ENCODE measurements at places on chromosomes 1 and 21. TPM values are rescaled to one million over a fixed set of nuclear protein-coding genes. Genes with fewer than 3 reads are reported as not detected.
A peak's percentile ranks its signal among the peaks of the same experiment; 100 is the strongest.

Gene KCNK1
- polyA plus RNA-seq = 3.9 TPM

Gene CHODL
- 70.5 TPM for polyA plus RNA-seq

Gene OR10Z1
- polyA plus RNA-seq = not detected

Gene LRRC71
- 49.2 TPM for polyA plus RNA-seq

GRCh38 chr1:6270401-6270800 is 9.5 kb upstream of the GPR153 start:
- no peak overlapping the region for H3K27ac ChIP-seq
- H3K36me3 ChIP-seq = no peaks in the 10 kb centered on the region
- H3K4me1 ChIP-seq = no peaks in the 10 kb centered on the region
- H3K4me3 ChIP-seq = no peak overlapping the region

- H3K27me3 ChIP-seq = no peaks in the 10 kb centered on the region
- H3K36me3 ChIP-seq = no peaks in the 10 kb centered on the region
- no peak overlapping the region for H3K27ac ChIP-seq
- H3K4me3 ChIP-seq = no peak overlapping the region
- H3K4me1 ChIP-seq = peaks cover 43% of the 10 kb centered on the region
These were observed 31.7 kb downstream of the ECE1 start for GRCh38 chr1:21258331-21259134.

- no peak overlapping the region for H3K4me3 ChIP-seq
- no peak overlapping the region for H3K27ac ChIP-seq
- DNase-seq = no peak
These were observed 16.6 kb downstream of the DDI2 start for GRCh38 chr1:15633756-15634420.

DNA sequence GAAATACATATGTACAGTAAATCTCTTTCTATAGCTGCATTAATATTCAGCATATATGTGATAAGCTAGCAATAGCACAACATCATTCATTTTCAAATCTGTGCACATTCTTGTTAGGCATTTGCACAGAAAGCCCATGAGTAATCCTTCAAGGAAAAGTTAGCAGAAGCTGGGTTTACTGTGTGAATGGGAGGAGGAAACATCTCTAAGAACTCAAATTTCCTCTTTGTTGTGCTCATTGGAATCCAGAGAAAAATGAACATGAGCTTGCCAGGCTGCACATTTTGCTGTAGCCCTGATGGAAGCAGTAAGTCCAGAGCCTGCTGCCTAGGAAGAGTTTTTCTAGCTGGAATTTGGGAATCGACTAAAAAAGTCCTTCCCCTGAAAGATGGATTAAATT is 214.2 kb upstream of the FOXD3 start:
- no peaks in the 10 kb centered on the region for H3K4me1 ChIP-seq
- DNase-seq = no peak
- no peaks in the 10 kb centered on the region for H3K36me3 ChIP-seq
- H3K27me3 ChIP-seq = no peaks in the 10 kb centered on the region
- H3K4me3 ChIP-seq = no peak overlapping the region

DNA sequence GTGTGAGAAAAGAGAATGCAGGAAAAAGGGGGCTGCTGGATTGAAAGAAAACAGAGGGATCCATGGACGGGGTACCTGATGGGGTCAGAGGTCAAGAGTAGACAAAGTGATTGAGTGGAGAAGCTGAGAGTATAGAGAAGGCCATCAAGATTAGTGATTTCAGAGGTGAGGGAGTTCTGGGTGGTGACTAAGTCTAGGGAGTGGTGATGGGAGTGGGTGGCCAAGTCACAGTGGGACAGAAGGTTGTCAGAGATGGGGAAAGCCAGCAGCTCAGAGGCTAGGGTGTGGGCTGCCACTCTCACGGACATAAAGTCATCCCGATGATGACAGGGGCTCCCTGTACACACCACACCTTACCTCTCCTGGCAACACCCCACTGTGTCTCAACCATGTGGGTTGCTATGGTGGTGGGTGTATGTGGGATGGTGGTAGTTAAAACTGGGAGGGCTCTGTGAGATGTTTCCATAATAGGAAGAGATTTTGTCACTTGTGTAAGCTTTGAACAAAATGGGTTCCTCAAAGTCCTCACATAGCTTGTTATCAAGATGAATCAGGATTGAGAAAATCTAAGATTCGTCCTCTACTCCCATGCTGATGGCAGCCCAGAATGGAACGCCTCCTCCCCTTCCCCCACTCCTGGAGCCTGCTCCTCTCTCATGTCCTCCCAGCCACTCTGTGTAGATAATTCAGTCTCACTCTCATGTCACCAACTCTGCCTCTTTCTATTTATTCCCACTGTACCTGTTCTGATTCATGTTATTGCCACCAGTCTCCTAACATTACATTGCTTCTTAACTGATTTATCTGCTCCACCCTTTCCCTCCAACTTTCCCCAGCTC is 20.3 kb upstream of the CSF1 start:
- no peak for DNase-seq
- H3K36me3 ChIP-seq = no peaks in the 10 kb centered on the region
- no peaks in the 10 kb centered on the region for H3K27me3 ChIP-seq
- no peak overlapping the region for H3K27ac ChIP-seq
- no peak overlapping the region for H3K4me3 ChIP-seq
- peaks cover 5% of the 10 kb centered on the region for H3K4me1 ChIP-seq

DNA sequence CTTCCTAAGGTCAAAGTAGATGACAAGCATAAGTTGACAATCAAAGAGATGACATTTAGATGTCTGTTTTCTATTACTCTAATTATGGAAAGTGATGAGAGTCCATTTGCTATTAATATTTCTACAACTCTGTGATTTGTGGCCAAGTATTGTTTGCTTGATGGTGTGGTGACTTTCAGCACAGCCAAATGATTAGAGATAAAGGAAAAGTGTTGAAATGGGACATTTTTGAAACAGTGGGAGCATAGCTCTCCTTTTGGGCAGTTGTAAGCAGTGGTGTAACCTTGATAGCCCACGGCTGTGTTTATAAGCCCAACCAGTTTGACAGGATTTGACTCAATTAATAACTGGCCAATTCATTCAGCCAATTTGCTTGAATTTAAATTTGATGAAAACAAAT is 31.6 kb downstream of the ZC3H11B start:
- H3K4me3 ChIP-seq = no peak overlapping the region
- no peak overlapping the region for H3K27ac ChIP-seq
- no peaks in the 10 kb centered on the region for H3K36me3 ChIP-seq
- H3K4me1 ChIP-seq = no peaks in the 10 kb centered on the region
- H3K27me3 ChIP-seq = no peaks in the 10 kb centered on the region
- DNase-seq = no peak

DNA sequence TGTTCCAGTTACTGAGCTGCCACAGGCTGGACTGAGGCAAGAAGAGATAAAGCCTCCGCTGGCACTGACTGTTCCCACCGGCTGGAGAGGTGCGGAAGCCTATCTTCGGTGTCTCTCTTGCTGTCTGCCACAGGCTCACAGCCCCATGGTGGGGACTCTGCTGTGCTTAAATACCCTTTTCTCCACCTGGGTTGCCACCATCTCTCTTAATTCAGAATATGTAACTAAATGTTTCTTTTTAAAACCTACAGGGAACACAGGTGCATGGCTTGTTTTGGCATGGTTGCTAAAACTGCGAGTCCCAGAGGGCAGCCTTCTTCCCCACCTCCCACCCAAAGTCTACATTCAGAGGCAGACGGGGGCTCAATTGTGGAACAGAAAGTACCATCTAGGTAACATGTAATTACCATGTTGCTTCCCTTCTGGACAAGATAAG is 8.1 kb upstream of the LBR start:
- H3K27ac ChIP-seq = no peak overlapping the region

DNA sequence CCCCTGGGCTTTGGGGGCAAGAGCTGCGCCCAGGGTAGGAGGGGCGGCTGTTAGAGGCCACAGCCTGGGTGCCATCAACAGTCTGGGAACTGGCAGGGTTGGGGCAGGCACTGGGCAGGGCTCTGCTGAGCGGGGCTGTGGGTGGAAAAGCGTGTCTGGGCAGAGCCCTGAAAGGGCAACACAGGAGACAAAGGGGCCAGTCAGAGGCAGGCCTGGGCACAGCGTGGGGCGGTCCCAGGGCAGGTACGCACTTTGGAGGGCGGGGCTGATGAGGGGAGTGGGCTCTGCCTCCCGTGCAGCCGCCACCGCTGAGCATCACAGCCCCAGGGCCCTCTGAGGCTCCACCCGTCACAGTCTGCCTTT is 13.9 kb downstream of the CELSR2 start:
- DNase-seq = no peak
- H3K36me3 ChIP-seq = no peaks in the 10 kb centered on the region
- H3K4me1 ChIP-seq = peaks cover 16% of the 10 kb centered on the region
- H3K27ac ChIP-seq = no peak overlapping the region
- H3K4me3 ChIP-seq = no peak overlapping the region

- no peaks in the 10 kb centered on the region for H3K27me3 ChIP-seq
- peaks cover 26% of the 10 kb centered on the region for H3K4me1 ChIP-seq
- no peaks in the 10 kb centered on the region for H3K36me3 ChIP-seq
- DNase-seq = no peak
- H3K27ac ChIP-seq = peak overlapping the region; percentile 97
These were observed 2.2 kb downstream of the NFIA start for GRCh38 chr1:61084491-61085031.

DNA sequence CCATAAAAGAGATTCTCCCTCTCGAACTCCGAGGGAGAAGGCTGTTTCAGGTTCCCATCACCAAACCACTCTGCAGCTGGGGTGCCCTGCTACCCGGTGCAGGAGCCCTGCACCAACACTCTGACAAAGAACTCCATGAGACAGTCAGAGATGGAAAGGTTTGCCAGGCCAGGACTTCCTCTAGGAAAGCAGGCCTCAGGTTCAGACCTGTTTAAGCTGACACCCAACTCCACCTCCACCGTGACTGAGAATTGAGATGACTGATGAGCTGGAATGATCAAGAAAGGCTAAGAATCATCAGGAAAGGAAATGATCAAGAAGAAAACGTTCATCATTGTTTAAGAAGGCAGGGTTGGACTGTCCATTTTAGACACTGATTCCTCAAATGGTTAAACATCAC is 46.2 kb upstream of the KCNE1 start:
- no peaks in the 10 kb centered on the region for H3K36me3 ChIP-seq
- H3K27me3 ChIP-seq = no peaks in the 10 kb centered on the region
- H3K4me3 ChIP-seq = no peak overlapping the region
- no peak for DNase-seq
- H3K27ac ChIP-seq = no peak overlapping the region

DNA sequence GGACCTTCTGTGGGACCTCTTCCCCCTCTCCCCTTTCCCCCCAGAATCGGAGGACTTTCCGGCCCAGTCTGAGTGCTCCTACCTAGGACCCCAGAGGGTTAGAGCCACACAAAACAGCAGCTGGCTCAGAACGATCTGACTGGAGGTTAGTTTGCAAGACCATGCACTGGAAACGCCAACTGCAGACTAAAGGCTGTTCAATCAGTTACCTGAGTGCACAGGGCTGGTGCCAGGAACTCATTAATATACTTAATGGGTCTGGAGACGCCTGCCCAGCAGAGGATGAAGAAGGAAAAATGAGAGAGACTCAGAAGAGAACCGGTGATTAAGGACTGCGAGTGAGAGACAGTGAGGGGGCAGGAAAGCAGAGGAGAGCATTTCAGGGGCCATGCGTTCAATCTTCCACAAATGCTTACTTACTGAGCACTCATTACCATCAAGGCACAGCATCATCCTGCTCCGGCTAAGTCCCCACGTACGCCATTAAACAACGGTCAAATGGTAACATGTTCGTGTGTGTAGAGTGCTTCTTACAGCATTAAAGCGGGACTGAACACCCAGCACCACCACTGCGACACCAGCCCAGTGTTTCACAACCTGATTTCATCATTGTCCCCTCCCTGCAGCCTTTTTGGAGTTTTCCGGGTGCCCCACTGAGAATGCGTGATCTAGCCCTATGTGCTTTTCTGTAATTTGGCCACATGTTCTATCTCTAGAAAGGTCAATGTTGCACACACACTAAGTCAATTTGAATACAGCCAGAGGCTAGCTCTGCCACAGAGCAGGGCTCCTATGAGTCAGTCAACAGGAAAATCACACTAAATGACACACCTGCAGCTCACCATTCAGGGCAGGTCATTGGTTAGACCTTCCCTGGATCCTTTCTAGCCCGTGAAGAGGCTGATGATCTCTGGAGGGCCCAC is 7.6 kb downstream of the ENO1 start:
- H3K4me1 ChIP-seq = peaks cover 18% of the 10 kb centered on the region
- H3K36me3 ChIP-seq = peaks cover 3% of the 10 kb centered on the region
- no peak overlapping the region for H3K4me3 ChIP-seq
- no peak for DNase-seq
- no peaks in the 10 kb centered on the region for H3K27me3 ChIP-seq
- H3K27ac ChIP-seq = no peak overlapping the region

- H3K4me1 ChIP-seq = no peaks in the 10 kb centered on the region
- DNase-seq = no peak
- no peak overlapping the region for H3K4me3 ChIP-seq
- no peak overlapping the region for H3K27ac ChIP-seq
- H3K36me3 ChIP-seq = no peaks in the 10 kb centered on the region
These were observed 425.1 kb downstream of the KIF26B start for GRCh38 chr1:245579881-245580280.
